ENCODE measurements at places on chromosomes 12 and 14.

DNA sequence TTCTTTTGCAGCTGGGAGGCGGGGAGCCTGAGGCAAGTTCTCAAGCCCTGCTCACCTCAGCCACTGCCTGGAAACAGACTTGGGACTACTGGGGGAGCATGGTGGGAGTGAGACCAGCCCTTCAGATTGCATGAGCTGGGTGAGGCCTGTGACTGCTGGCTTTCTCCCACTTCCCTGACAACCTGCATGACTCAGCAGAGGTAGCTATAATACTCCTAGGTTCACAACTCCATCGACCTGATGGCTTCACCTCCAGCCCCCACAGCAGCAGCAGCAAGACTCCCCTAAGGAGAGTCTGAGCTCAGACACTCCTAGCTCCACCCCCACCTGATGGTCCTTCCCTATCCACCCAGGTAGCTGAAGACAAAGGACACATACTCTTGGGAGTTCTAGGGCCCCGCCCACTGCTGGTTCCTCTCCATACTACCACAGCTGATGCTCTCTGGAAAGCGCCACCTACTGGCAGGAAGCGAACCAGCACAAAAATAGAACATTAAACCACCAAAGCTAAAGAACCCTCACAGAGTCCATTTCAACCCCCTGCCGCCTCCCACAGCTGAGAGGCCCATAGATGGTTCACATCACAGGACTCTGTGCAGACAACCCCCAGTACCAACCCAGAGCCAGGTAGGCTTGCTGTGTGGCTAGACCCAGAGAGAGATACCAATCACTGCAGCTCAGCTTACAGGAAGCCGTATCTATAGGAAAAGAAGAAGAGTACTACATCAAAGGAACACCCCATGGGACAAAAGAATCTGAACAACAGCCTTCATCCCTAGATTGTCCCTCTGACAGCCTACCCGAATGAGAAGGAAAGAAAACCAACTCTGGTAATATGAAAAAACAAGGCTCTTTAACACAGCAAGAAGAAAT is 68.7 kb downstream of the RPAP3 start:
- peak; percentile 15 for DNase-seq

- DNase-seq = no peak
These were observed 57.5 kb upstream of the TMEM263 start for GRCh38 chr12:106897981-106898901.

DNA sequence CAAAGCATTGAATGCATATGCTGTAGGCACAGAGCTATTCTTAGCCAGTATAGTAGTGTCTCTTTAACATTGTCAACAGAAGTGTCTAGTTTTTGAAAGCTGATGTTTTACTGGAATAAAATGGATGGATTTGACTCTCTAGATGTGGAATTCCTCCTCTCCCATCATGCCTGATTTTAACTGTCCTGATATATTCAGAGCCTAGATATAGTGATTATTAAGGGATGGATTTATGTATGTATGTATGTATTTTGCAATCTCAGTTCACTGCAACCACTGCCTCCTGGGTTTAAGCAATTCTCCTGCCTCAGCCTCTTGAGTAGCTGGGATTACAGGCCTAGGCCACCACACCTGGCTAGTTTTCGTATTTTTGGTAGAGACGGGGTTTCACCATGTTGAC is 144.8 kb upstream of the NAV3 start:
- DNase-seq = no peak

DNA sequence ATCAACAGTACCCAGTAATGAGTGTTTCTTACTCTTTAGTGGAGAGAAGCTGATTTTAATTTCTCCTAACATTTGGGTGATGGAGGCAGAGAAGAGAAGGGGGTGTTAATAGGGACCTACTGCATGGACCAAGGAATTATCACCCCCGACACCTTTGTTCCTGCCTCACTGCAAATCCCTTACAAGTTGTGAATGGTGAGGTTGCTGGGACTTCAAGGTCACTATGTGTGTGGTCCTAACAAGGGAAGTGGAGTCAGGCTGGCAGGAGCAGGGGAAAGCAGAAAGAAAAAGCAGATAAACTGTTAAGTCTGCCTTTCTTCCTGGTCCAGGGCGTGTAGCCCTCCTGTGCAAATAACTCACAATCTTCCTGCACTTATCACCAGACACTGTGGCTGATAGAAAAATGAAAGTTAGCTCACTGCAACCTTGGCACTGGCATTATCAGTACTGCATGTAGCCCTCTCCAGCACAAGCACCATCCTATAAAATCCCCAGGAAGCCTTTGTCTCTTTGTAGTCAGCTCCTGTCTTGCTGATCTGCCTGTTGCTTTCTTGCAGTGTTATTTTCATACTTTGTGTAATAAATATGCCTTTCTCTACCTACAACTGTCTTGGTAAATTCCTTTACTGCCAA is 112.3 kb upstream of the DNM1L start:
- no peak for DNase-seq

DNA sequence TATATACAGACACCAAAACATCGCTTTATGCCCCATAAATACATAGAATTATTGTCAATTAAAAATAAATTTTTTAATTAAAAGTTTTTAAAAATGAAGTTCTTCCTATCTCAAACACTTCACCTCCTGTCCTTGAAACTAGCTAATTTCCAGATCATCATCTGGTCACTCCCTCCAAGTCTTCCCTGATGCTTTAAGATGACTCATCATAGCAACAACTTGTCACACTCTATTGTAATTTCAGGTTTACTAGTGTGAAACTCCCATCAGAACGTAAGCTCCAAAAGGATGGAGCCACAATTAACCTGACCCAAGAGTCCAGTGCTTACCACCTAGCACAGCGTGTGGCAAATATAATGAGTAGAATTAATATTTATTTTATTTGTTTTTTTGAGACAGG is 16.3 kb downstream of the GXYLT1 start:
- DNase-seq = no peak

DNA sequence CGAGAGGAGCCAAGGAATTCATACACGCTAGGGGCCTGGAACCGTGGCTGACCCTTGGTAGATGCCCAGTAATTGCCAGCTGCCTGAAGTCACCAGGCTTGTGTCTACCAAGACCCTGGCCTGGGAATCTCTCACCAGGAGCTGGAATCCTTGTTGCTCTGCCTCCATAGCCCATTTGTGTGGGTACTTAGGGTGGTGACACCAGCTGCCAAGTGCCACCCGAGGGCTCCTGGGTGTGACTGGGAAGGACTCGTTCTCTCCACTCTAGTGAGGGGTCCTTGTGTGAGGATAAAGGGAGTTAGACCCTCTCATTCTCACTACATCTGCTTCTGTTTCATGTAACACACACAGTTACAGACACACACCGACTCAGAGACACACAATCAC is 17.9 kb downstream of the SERPINA1 start:
- no peak for DNase-seq

DNA sequence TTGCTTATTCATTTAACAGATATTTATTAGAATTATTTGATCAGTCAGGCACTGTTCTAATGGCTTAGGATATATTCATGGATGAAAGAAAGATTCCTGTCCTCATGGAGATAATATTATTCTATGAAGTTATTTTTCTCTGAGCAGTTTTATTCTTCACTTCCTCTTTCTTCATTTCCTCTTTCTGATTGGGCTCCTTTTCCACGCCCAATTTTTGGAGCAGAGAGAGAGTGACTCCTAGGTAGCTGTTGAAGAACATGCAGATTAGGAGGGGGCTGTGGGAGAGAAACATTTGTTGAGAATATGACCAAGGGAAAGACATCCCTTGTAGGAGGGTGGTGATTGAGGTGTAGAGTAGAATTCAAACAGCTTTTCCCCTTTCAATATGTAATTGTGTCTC is 6.0 kb upstream of the YARS2 start:
- DNase-seq = no peak

- peak; percentile 92 for DNase-seq
These were observed 22.5 kb upstream of the NKX2-8 start for GRCh38 chr14:36604757-36605505.

- DNase-seq = no peak
These were observed 8.7 kb downstream of the ANKRD13A start for GRCh38 chr12:110007881-110008280.

DNA sequence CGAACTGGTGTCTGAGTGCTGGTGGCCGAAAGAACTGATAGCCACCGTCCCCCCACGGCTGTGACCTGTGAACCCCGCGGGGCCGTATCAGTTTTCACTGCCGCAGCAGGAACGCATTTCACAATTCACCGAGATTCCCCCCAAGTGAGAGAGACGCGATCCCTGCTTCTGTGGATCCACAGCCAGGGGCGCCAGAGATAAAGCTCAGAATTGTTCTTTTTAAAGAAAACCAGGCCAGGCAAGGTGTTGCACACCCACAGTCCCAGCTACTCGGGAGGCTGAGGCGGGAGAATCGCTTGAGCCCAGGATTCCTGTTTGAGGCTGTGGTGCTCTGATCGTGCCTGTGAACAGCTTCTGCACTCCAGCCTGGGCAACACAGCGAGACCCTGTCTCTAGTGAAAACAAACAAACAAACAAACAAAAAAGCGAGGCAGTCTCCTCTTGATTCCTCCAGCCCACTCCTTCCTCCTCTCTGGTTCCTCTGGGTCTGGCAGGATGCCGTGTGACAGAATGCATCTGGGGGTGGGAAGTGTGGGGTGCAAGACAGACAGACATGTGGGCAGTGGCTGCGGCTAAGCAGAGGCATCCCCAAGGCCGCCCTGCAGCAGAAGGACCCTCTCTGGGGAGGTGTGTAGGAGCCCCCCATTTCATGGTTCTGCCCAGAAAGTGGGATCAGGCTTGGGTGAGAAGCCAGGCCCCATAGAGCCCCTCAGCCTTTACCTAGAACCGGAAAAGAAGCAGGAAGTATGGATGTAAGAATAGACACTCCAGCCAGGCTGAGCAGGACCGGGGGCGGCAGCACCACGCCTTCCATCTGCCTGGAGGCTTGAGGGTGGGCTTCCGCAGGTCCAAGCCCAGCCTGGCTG is 39.2 kb upstream of the PPP1R13B start:
- DNase-seq = peak; percentile 13

DNA sequence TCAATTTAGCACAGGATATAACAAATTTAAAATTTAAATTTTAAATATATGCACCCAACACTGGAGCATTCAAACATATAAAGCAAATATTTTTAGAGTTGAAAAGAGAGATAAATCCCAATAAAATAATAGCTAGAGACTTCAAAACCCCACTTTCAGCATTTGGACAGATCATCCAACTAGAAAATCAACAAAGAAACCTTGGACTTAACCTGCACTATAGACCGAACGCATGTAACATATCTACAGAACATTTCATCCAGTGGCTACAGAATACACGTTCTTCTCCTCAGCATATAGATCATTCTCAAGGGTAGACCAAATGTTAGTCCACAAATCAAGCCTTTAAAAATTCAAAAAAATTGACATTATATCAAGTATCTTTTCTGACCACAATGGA is 64.0 kb downstream of the SPTSSA start:
- DNase-seq = no peak

DNA sequence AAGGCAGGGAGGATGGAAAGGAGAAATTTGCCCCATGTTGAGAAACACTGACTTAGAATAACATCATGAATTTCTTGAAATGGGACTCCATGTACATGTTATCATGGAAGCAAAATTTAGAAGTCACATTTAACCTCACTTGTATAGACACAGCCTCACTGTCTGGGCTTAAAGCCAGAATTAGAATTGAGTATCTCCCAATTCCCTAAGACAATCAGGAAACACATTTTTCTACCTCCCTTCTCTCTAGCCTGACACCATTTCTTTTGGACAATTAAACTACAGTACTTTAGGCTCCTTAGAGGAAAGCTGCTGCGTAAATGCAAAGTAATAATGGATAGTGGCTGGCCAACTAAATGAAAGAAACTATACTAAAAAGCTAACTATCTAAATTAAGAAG is 795.5 kb downstream of the C12orf50 start:
- DNase-seq = no peak

DNA sequence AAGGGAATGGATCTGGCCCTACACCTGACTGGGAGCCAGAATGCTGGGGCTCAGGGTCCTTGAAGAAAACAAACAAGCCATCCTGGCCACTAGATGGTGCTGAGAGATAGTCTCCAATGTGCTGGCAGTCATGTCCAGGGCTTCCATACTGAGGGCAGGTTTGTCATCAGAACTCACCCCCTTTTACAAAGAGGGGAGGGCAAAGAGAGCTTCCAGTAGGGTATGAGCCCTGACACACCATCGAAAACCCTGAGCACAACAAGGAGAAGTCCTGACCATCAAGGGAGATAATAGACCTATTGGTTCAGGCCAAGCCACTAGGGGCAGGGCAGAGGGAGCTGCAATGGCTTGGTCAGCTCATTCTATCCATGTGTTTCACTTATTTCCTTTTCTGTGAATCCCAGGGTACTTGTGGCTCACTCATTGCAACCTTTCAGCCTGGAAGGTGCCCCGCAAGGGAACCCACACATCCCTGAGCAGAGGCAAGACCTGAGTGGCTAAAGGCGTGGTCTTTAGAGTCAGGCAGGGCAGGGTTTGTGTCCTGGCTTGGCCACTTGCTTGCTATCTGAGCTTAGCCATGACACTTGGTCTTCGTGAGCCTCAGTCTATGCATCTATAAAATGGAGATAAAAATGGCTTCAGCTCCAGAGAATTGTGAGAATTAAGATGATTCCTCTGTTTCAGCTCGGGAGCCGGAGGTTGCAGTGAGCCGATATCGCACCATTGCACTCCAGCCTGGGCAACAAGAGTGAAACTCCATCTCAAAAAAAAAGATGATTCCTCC is 6.2 kb upstream of the PLEKHH1 start:
- peak; percentile 63 for DNase-seq

DNA sequence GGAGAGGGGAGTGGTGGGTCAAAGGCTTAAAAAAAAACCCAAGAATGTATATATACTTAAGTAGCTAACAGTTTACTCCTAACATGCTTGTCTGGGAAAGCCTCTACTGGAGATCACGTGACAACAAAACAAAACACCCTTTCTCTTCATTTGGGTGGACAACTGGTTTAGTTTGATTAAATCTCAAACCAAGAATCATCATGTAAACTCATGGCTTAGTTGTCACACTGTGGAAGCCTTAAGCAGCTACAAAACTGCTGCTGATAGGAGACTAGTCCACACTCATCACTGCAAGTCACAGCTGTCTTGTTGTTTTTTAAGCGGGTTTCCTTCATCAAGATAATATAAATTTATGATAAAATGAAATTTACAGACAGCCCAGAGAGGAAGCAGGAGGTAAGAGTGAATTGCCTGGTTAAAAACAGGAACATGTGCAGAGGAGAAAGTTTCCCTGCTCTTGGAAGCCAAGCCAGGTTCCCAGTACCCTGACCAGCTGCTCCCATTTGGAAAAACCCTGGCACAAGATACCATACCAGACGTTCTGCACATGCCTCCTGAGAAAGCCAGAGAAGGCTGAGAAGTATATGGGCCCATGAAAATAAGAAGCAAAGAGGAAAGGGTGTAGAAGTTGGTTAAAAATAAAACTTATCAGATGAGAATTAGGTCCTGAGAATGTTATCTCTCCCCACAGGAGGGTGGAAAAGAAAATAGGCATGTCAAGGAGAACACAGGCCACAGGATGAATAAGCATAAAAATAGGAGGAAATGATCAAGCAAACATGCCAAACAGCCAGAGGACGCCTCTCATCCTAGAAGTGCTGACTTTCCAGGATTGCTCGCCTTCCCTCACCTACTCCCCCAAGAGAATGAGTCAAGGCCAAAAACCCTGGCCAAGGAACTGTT is 34.0 kb downstream of the EGLN3 start:
- no peak for DNase-seq

GRCh38 chr14:102530828-102531478 is 21.4 kb upstream of the ANKRD9 start:
- no peak for DNase-seq

- peak; percentile 77 for DNase-seq
These were observed 3.0 kb upstream of the PLXNC1 start for GRCh38 chr12:94145191-94145983.

All from adipocyte (in vitro differentiated cells).